ENCODE measurements at places on chromosomes 7 and 10.
A peak's percentile ranks its signal among the peaks of the same experiment; 100 is the strongest.

DNA sequence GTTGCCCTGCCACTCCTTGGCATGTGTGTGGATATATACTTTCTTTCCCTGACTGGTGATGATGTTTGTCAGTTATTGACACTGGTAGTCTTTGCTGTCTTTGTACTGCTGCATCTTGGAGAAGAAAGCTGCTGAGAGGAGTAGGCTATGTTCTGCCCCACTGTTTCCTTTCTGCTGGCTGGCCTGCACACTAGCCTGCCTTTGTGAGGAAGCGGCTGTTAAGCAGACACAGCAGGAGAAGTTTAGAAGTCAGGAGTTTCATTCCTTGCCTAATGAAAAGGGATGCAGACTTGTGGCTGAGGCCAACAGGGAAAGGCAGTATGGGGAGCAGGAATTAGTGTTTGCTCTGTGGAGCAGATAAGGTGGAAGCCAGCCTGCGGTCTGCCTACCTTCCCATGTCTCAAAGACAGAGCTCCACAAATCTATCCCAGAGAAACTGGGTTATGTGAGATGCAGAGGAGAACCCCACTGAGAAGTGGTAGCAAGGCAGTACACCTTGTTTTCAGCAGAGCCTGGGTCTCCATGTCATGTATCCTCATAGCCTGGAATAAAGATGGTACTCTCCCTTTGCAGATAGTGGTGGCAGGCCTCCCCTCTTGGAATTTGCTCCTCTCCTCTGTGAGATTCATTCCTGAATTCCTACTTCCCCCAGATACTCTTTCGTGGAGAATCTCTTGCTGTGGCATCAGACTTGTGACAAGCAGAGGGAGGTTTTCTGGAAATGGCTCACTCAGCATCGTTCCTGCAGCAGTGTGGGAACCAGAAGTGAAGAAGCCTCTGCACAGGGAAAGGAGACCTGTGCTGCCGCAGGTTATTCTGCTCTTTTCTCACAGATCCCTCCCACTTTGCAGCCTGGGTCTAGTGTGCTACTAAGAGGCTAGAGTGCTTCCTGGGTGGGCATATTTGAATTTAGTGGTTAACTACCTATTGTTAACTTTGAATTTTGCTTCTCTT is 130.2 kb downstream of the LRRC4 start:
- no peak for DNase-seq

GRCh38 chr7:131328377-131329175 is 900 bp downstream of the MKLN1 start:
- no peak for DNase-seq

GRCh38 chr10:14904316-14904732 is 25.7 kb downstream of the SUV39H2 start:
- DNase-seq: no peak

GRCh38 chr7:81628951-81629350 is 140.9 kb downstream of the HGF start:
- no peak for DNase-seq

GRCh38 chr10:44008270-44008916 is 359.7 kb upstream of the ZNF32 start:
- DNase-seq: no peak

- DNase-seq: no peak
These were observed 68.7 kb downstream of the SGMS1 start for GRCh38 chr10:50554995-50555568.

DNA sequence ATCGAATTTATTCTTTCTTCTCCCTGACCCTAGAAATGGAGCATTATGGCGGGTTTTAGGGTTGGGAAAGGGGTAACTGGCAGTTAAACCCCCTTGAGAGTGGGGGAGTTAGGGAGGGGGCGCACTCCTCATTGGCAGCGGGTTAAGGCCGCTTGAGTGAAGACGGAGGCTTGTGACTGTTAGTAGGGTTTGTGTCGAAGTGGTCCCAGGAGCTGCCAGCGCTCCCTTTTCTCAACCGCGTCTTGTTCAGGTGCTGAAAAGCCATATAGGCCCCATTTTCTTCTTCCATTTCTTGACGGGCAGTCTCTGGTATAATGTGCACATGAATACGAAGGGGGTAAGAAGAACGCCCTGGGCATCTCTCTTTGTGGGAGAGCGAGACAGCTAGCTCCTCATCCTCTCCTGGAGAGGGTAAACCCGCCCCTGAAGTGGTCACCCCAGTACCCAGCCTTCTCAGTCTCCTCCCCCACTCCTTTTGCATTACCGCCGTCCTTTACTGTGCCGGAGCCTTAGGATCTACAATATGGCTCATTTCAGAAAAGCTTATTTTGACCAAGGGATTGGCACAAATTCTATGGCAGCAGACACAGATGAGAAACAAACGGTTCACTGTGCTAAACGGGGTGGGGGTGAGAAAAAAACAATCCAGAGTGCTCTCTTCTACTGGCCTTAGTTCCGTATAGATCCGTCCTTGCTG is 836 bp downstream of the KMT2E start:
- DNase-seq: no peak

DNA sequence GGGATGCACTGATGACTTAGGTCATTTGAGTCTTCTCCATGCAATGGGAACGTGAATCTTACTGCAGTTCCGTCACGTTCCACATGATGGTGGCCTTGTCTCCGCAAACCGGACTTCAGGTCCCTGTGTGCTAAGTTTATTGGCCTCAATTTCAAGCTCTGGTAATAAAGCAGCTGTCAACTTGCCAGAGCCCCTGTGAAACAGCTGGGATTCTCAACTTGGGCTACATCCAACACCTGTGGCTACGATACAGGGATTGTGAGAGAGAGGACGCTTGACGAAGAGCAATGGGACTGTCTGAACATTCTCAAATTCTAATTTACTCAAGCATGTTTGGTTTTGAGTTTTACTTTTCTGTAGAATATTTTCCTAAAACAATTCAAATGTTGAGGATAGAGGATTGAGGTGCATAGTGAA is 174.2 kb downstream of the PTN start:
- peak; percentile 95 for DNase-seq

DNA sequence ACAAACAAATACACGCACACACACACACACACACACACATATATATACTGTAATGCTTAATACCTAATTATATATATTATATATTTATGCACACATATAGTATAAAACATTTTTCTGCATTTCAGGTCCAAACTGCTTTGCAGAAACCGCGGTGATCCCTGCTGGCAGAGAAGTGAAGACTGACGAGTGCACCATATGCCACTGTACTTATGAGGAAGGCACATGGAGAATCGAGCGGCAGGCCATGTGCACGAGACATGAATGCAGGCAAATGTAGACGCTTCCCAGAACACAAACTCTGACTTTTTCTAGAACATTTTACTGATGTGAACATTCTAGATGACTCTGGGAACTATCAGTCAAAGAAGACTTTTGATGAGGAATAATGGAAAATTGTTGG is 138.5 kb downstream of the VWC2 start:
- DNase-seq: no peak

- peak; percentile 43 for DNase-seq
These were observed 11.7 kb downstream of the TMEM254 start for GRCh38 chr10:80090121-80090520.

GRCh38 chr7:141511676-141512396 is 39.4 kb upstream of the AGK start:
- DNase-seq: peak; percentile 53

GRCh38 chr10:71371750-71372166 is 25.0 kb upstream of the CDH23 start:
- DNase-seq: no peak

DNA sequence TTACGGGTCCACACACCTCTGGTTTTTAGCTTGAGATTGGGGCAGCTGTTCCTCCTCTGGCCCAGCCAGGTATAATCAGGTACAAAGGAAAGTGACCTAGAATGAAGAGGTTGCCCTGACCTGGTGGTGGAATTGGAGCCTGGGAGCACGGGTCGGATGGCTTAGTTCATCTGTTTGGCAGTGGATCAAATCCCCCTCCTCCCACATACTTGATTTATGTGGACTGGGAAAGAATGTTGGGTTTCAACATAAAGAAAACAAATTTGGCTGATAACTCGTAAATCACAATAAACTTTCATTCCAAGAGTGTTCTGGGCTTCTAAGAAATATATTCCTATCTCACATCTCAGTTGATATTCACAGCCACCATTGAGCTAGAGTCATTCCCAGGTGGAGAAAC is 186.8 kb downstream of the CUX1 start:
- no peak for DNase-seq

DNA sequence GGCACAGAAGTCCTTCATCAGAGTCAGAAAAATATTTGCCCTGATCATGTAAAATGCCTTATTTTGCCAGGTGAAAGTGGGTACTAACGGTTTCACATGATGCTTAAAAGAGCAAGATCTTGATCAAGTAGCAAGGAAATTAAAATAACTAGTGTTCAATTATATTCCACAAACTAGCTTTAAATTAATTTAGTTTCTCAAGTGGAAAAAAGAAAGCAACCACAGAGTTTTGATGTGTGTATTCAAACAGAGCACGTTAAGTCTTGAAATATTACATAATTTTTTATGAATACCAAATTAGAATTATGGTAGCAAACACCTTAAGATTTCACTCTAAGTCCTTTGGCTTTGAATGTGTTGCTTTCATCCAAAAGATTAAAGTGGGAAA is 47.3 kb downstream of the PIP4K2A start:
- no peak for DNase-seq

DNA sequence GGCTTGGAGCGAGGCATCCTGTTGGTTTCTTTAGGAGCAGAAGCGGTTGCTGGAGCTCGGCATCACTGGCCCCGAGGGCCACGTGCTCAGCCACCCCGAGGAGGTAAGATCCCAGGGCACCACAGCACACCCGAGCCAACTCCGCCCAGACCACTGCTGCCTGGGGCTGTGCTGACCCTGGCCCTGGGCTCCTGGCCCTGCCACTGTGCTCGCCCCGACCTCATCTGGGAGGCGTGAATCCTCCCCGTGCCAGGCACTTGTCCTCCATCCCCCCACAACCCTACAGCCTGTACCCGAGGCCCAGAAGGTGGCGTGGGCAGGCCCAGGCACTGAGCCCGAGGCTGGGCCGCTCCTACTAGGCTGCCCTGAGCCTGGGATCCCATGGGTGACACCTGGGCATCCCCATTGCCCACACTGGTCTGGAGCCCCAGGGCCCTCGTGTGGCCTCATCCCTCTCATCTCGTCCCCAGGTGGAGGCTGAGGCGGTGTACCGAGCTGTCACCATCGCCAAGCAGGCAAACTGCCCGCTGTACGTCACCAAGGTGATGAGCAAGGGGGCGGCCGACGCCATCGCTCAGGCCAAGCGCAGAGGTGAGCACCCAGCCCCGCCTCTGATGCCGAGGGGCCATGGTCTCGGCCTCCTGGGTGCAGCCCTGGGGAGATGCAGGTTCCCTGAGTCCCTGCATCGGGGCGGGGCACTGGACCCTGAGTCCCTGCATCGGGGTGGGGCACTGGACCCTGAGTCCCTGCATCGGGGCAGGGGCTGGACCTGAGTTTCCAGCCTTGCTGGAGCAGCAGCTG is 11.8 kb downstream of the DPYSL4 start:
- DNase-seq: no peak

DNA sequence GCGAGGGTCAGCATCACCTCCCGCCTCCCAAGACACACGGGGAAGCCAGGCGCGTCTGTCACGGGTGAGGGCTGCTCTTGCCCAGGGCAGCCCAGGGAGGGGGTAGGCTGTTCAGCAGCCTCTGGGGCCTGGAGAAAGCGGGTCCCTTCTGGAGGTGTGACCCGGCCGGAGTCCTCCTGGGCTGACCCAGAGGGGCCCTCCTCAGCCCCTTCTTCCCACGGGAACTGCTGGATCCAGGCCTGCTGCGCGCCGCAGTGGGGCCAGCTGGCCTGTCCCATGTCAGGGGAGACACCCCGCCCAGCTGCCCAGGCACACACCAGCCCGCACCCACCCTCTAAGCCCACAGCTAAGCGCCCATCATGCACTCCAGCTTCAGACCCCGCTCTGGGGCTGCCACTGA is 41.8 kb downstream of the INSIG1 start:
- no peak for DNase-seq

GRCh38 chr10:114491419-114491818 is 87.1 kb upstream of the AFAP1L2 start:
- DNase-seq: no peak

- DNase-seq: no peak
These were observed 63.6 kb upstream of the NKX6-2 start for GRCh38 chr10:132849546-132850031.

DNA sequence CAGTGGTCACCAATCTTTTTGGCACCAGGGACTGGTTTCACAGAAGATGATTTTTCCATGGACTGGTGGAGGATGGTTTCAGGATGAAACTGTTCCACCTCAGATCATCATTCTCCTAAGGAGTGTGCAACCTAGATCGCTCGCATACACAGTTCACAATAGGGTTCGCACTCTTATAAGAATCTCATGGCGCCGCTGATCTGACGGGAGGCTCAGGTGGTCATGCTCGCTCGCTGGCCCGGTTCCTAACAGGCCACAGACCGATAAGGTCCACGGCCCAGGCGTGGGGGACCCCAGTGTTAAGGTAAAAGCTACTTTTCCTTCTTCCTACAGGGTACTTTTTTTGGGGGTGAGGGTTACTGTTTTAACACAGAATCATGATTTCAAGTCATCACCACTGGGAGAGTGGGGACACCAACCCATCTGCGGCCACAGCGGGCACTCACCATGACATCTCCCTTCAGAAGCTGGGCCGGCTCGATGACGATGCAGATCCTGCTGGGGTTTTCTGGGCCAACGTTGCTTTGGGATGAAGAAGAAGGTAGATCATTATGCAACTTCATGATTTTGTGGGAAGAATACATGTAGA is 170.5 kb downstream of the TNS3 start:
- no peak for DNase-seq

- DNase-seq: no peak
These were observed 616.9 kb upstream of the FOXK1 start for GRCh38 chr7:4065190-4065589.

DNA sequence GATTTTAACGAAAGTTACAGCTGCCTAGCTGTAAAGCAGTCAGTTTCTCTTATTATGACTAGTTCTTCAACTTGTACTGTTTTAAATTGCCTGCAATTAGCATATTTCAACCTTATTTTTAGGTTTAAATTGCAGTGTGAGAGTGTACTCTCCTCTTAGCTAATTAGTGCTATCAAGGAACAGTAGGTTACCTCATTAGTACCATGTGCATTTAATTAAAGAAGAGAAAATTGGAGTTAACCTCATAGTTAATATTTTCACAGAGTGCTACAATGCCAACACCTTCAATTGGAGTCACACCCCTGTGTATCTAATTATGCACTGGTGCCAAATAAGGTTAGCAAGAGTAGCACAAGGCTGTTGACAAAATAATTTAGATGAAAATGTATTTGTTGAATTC is 154.6 kb downstream of the FOXP2 start:
- no peak for DNase-seq

DNA sequence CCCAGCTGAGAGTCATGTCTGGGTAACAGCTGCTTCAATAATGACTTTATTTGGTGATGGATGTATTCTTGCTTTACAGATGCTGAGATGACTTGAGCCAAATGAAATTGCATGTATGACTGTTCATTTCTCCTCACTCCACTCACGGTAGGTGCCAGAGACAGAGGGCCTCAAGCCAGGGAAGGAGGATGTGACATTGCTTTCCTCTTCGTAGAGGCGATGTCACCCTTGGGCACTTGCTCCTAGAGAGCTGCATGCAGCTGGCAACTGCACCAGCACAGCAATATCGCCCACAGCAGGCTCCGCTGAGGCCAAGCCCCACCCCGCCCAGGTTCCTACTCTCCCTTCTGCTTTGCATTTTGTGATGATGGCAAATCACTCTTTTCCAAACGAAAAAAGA is 116.6 kb upstream of the AOAH start:
- no peak for DNase-seq

Data from NCI-H2029 (cell line).